Motor neuron (in vitro differentiated cells): ENCODE measurements at places on chromosomes 2 and 18. TPM values are rescaled to one million over a fixed set of nuclear protein-coding genes. Genes with fewer than 3 reads are reported as not detected.

CFC1B gene
- total RNA-seq = not detected in 2 replicates

KYNU gene
- total RNA-seq = 0.42 and 0.94 TPM in 2 replicates

DUSP2 gene
- 0.88 and 1.1 TPM in 2 replicates for total RNA-seq

AMER3 gene
- total RNA-seq = 8.8 and 9.2 TPM in 2 replicates

ITGB6 gene
- total RNA-seq = 0.05 and 0.19 TPM in 2 replicates

CPO gene
- total RNA-seq = not detected in 2 replicates

SPOPL gene
- total RNA-seq = 12.0 and 13.5 TPM in 2 replicates

UGT1A10 gene
- not detected in 2 replicates for total RNA-seq

FAM168B gene
- 59.1 and 60.7 TPM in 2 replicates for total RNA-seq

RUFY4 gene
- total RNA-seq = 0.95 and 2.0 TPM in 2 replicates

CCDC195 gene
- total RNA-seq = not detected in 2 replicates

FMNL2 gene
- total RNA-seq = 114 and 149 TPM in 2 replicates

C1GALT1C1L gene
- not detected in 2 replicates for total RNA-seq

PDE11A gene
- 6.9 TPM in 2 replicates for total RNA-seq

MOGAT1 gene
- total RNA-seq = 0.21 TPM in 1 of 2 replicates, not detected in the other

CYP27A1 gene
- total RNA-seq = 48.0 and 49.2 TPM in 2 replicates

GREB1 gene
- 25.3 and 32.5 TPM in 2 replicates for total RNA-seq

GRCh38 chr2:231988179-231988866 is 26.8 kb downstream of the DIS3L2 start:
- no peak for ATAC-seq

- ATAC-seq = no peak
These were observed 900.8 kb upstream of the CELF4 start for GRCh38 chr18:38466426-38466825.

- peak; percentile 83 for ATAC-seq
These were observed 63.1 kb upstream of the HPCAL1 start for GRCh38 chr2:10239561-10239967.

DNA sequence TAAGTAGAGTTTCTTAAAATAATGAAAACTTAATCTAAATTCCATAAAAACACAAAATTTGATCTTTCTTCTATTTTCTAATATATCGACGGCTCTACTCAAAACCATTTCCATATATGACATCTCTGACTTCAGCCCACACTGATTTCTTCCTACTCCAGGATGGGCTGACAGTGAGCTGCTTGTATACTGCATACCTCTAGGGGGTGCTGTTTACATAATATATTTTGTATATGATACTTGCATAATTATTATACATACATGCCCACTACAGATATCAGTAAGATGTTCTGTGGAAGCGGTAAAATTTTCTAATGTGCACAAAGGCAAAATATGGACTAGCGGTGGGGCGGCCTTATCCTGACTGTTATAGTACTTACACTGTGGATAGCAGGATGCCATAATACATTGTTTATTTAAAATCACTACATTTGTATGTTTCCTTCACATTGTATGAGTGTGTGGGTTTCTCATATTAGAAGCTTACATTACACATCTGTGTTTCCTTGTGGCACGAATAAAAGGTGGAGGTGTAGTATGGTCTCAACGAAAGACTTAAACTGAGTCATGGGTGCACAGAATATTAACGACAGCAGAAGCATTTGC is 66.1 kb upstream of the NXPH2 start:
- ATAC-seq = peak; percentile 56

- ATAC-seq = no peak
These were observed 138.8 kb downstream of the ATAD2B start for GRCh38 chr2:23788100-23788499.

GRCh38 chr2:203654826-203655225 is 51.6 kb upstream of the CD28 start:
- no peak for ATAC-seq

DNA sequence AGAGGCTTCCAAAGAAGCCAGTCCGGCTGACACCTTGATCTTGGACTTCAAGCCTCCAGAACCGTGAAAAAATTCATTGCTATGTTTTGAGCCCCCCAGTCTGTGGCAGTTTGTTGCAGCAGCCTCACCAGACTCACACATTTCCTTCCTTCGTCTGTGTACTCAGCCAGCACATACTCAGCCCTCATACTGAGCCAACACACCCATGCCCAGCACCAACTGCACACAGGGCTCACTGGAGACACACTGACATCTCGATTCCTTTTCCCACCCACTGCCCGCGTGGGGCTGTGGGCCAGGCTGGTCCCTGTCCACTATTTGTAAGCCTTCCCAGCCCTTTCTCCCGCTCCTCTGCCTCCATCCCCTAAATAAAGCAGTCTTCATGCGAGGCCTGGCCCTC is 24.1 kb upstream of the NMUR1 start:
- no peak for ATAC-seq

DNA sequence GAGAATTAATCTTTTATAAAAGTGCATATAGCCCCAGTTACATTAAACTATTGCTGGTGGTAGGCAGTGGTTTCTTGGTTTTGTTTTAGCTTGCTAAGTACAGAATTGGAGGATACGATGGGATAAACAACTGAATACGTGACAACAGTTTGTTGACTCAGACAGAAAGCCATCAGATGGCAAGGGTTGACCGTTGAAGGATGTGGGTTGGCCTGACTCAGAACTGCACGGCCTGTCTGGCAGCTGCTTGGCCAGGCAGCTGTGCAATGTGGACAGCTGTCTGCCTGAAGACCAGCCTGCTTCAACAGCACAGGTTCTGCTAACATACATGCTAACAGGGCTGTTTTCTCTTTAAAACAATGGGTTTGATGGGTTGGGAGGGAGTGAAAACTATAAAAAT is 46.6 kb downstream of the PRKRA start:
- peak; percentile 89 for ATAC-seq

GRCh38 chr2:45403036-45403435 is 208.0 kb downstream of the SRBD1 start:
- ATAC-seq = no peak

DNA sequence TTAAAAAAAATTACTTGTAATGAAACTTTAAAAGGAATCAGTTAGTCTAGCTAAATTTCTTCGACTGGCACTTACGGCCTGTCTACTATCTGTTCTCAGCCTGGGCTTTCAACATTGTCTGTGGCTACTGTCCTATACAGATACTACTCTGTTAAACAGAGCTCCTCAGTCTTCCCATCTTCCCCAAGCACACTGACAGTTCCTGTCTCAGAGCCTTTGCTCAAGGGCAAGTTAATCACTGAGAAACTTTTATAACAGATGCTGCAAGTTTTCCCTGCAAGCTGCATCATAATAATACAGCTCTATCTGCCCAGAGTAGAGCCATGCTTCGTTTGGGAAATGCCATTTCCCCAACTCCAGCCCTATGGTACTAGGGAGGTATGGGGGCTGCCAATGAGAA is 11.3 kb upstream of the YPEL5 start:
- ATAC-seq = no peak

DNA sequence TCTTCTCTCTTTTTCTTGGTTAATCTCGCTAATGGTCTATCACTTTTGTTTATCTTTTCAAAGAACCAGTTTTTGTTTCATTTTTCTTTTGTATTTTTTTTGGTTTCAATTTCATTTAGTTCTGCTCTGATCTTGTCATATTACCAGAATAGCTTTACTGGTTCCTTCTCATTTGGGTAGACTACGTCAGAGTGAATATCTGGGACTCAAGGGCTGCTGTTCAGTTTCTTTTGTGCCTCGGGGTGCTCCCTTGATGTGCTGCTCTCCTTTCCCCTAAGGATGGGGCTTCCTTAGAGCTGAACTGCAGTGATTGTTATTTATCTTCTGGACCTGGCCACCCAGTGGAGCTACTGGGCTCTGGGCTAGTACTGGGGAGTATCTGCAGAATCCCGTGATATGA is 29.4 kb upstream of the IL1RN start:
- no peak for ATAC-seq

- no peak for ATAC-seq
These were observed 215.3 kb upstream of the RND3 start for GRCh38 chr2:150702791-150703190.

- no peak for ATAC-seq
These were observed 37.4 kb upstream of the SLC39A10 start for GRCh38 chr2:195619590-195619989.

GRCh38 chr2:207012461-207012860 is 73.1 kb downstream of the CPO start:
- no peak for ATAC-seq

- no peak for ATAC-seq
These were observed 14.6 kb downstream of the CNDP2 start for GRCh38 chr18:74510770-74511095.

DNA sequence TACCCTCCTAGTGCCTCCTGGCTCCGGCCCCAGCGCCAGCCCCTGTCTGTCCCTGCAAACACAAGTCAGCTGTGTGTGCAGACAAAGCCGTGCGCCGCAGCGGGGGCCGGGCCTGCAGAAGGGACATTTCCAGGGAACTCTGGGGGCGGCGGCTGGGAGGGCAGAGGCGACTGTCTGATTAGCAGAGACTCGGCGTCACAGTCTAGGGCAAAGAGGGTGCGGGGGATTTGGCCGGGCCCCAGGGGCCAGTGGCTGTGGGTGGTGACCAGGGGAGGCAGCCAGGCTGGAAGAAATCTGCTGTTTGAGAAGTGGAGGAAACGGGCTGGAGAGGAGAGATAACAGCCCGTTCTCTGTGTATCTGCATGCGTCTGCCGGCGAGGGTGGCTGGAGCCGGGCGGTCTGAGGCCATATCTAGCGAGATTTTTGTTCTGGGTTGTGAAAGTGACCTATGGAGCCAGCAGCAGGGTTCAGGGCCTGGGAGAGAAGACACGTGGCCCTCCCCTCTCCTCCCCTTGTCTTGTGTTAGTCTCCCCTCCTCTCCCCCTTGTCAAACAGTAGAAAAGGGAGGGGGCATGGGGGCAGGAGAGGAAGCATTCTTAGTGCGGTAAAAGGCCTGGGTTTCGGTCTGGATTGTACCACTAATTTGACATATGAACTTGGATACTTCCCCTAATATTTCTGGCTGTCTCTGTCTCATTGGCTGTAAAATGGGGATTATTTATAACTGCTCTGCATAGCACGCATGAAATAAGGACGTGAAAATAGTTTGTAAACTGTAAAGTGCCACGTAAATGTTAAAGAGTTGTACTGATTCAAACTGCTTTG is 169.4 kb downstream of the SMAD7 start:
- ATAC-seq = peak; percentile 70

- ATAC-seq = peak; percentile 20
These were observed 109.0 kb upstream of the MSH2 start for GRCh38 chr2:47293976-47294375.

DNA sequence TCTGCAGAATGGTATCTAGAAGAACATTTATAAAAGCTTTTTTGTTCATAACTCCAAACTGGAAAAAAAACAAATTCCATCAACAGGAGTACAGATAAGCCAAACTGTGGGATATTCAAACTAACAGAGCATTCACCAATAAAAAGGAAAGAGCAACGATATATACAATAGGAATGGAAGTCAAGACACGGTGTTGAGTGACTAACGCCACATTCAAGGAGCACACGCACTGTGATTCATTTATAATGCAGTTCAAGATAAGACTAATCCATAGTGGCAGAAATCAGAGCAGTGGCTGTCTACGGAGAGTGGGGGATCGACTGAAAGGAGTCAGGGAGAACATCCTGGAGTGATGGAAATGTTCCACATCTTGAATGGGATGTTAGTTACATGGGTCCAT is 70.7 kb downstream of the CABYR start:
- no peak for ATAC-seq

GRCh38 chr2:122100756-122101155 is 345.3 kb downstream of the TSN start:
- no peak for ATAC-seq

GRCh38 chr2:236714080-236714479 is 144.5 kb downstream of the ACKR3 start:
- no peak for ATAC-seq

DNA sequence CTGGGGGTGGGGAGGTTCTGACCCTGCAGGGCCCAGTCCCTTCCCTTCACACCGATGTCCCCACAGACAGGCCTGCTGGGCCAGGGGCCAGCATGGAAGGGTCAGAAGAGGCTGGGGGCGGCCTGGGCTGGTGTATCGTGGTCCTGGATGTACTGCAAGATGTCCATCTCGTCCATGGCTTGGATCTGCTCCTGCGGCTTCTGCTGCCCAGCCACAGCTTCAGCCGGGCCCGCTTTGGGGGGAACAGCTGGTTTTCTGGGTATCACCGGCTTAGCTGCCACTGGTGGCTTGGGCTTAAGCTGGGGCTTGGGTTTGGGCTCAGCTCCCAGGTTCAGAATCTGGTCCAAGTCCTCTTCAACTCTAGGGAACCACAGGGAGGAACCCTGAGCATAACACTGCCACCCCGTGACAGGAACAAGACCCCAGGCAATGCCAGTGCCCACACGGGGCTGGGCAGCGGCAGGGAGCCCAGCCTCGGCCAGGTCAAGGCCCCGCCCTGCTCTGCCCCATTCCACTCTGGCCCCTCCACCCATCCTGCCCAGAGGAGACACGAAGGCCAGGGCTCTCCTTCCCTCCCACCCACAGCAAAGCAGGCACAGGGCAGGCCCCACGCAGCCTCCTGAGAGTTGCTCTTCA is 31.9 kb downstream of the HS1BP3 start:
- no peak for ATAC-seq

- no peak for ATAC-seq
These were observed 48.4 kb downstream of the PAPOLG start for GRCh38 chr2:60804473-60804872.

DNA sequence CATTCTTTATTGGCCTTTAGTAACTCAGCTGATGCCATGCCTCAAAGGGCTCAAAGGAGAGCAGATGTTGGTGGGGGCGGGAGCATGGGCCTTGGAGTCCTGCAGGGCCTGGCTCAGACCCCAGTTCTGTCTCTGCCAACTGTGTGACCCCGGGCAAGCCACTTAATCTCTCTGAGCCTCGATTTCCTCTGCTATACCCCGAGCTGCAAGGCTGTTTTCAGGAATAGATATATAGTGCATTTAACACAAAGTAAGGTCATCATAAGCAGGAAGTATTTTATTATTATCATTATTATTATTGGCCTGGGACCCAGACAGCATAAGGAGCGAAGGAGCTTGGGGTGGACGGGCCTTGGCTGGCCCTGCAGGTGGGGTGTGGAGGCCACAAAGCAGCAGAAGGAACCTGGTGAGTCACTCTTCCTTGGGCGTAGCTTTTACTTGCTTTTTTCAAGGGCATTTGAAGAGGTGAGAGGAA is 162.7 kb downstream of the INHBB start:
- ATAC-seq = no peak

DNA sequence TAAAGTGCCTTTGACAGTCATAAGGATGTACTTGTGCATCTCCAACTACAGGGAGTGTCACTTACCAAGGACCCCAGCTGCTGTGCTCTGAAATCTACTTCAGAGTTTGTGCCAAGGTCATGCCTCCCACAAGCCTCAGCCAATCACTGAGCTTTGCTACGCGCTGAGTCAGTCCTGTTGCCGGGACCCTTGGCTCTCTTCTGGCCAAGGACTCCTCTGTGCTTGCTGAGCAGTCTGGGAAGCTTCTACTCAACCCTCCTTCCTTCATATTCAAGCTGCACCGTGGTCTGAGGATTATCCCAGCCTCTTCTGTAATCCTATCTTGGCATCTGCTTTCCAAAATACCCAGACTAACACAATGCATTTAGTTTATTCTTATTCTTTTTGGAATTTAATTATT is 398.9 kb upstream of the FANCL start:
- ATAC-seq = no peak
